Dermis blood vessel endothelial cell (primary cell): ENCODE measurements at places on chromosomes 1 and 21. TPM values are rescaled to one million over a fixed set of nuclear protein-coding genes. Genes with fewer than 3 reads are reported as not detected.
A peak's percentile ranks its signal among the peaks of the same experiment; 100 is the strongest.

DNA sequence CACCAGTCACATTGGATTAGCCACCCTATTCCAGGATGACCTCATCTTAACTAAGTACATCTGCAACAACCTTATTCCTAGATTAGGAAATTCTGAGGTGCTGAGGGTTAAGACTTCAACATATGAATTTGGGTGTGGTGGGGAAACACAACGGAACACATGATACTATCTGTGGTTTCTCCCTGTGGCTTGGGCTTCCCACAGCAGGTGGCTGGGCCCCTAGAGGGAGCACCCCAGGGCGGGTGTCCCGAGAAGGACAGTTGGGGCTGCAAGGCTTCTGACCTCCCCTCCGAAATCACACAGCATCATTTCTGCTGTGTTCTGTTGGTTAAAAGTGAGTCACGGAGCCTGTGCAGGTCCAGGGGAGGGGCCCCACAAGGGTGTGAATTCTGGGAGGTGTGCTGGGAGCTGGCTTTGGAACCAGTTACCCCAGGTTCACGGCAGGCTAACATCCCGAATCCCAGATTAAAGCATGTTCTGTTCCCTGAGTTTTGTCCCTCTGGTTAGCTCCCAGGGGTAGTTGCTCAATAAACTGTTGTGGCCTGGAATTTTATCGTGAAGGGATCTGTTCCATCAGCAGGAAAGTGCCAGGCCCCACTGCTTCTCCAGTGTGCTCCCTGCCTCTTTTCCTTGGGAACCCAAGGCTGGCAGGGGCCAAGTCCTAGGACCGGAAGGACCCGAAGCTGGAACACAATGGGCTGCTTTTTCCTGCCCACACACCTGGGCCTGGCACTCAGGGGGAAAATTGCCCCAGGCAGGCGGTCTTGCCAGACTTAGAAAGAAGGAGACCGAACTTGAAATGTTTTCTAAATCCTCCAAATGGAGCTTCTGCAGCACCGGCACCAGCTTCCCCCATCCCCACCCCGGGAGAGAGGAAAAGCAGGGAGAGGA, 154.0 kb upstream of the WNT4 start:
- DNase-seq: peak; percentile 11

DNA sequence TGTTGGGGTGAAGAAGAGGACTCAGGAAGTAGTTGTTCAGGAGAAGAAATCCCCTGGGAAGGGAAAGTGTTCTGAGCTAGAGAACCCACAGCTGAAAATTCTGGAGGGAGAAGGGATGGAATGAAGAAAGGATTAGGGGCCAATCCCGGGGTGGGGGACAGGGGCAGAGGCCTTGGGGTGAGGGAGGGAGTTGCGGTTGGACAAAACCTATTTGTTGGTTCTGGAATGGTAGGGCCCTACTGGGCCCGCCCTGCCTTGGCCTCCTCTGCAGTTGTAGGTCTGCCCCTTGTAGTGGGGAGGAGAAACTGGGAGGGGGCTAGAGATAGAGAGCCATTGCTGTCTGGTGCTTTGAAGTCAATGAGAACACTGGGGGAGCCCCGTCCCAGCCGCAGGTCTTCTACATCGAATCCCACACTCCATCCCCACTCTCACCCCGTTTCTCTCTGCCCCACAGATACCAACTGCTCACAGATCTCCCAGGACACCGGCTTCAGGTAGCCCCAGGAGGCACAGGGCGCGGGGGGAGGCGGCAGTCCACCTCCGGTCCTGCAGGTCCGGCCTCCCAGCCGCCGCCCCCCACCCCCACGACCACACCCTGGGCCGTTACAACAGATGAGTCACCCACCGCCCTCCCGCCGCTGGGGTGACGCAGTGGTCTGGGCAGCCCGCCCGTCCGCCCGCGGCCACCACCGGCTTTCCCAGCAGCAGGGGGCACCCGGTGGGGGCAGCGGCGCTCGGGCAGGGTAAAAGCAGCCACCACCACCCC, 1.1 kb downstream of the TAGLN2 start:
- DNase-seq: peak; percentile 95

DNA sequence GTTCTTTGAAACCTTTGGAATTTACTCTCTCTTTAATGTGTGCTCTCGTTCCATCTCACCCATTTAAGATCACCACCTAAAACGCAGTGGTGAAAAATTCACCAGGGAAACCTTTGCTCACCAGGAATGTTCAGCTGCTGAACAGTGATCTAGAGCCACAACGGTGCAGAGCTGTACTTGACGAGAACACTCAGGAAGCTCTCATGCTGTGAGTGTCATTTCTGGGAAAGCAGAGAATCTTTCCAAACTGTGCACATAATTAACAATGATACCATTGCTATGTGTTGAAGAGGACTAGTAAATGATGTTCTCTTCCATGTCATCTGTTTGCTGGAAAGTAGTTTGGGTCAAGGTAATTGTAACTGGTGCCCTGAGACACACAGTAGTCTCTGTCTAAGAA, 117.1 kb downstream of the ZZZ3 start:
- no peak for DNase-seq

DNA sequence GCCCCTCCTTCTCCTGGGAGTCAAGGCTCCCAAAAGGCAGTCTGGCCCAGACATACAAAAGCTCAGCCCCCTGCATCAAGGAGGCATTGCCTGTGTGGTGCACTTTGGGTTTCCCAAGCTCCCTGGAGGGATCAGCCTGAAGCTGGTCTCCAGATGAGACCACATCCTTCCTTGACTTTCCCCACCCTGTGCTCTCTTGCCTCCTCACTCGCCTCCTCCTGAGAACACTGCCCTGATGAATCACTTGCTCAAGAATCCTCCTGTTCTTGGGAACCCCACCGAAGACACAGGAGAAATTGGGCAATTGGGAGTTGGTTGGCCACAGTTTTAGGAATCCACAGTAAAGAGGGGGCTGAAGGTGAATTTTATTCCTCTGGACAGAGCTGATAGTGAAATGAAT, 34.8 kb upstream of the LYST start:
- DNase-seq: no peak

GRCh38 chr1:155951753-155952504, 10.5 kb downstream of the RXFP4 start:
- DNase-seq: no peak

GRCh38 chr1:212794561-212795014, 2.9 kb downstream of the TATDN3 start:
- DNase-seq: peak; percentile 29

DNA sequence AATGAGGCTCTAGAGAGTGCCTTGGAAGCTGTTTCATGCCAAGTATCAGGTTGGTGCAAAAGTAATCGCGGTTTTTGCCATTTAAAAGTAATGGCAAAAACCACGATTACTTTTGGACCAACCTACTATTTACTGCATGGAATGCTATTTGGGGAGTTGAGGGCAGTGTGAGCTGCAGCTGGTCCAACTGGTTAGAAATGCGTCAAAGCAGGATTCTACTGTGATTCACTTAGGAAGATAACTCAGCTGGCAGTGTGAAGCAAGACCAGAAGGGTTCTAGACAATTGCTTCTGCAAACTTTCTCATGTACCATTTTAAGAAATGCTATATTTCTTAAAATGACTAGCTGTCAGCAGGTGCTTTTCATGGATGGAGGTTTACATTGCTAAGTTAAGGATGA, 21.2 kb upstream of the PLA2G2C start:
- no peak for DNase-seq

GRCh38 chr1:23425193-23425494, 596 bp upstream of the TCEA3 start:
- DNase-seq: no peak

GRCh38 chr1:247962911-247963588, 2.0 kb upstream of the OR2AK2 start:
- no peak for DNase-seq

- no peak for DNase-seq
Measured at GRCh38 chr1:167955915-167956314, 19.0 kb upstream of the MPC2 start.

- no peak for DNase-seq
Measured at GRCh38 chr1:109282497-109282951, 421 bp downstream of the PSRC1 start.

DNA sequence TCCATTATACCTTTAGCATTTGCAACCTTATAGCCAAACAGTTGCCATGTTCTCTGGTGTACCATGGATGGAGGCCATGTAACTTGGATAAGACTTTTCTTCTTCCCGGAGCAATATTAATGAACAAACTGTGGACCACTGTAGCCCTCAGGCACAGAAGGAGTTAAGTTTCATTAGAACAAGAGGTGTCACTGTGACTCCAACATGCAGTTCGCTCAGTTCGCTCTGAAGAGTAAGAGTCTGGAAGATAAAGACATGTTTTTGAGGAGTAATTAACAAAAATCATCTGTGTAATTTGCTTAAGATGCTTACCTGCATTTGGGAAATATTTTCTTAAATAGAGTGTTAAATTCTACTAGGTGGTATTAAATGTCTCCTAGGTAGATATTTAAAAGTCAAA, 4.1 kb downstream of the KIF26B start:
- DNase-seq: no peak

GRCh38 chr1:178442925-178443324, 53.8 kb downstream of the CLEC20A start:
- DNase-seq: no peak

GRCh38 chr1:216485042-216485441, 61.8 kb upstream of the USH2A start:
- DNase-seq: no peak

- DNase-seq: peak; percentile 47
Measured at GRCh38 chr1:193143285-193143684, 21.5 kb downstream of the CDC73 start.

DNA sequence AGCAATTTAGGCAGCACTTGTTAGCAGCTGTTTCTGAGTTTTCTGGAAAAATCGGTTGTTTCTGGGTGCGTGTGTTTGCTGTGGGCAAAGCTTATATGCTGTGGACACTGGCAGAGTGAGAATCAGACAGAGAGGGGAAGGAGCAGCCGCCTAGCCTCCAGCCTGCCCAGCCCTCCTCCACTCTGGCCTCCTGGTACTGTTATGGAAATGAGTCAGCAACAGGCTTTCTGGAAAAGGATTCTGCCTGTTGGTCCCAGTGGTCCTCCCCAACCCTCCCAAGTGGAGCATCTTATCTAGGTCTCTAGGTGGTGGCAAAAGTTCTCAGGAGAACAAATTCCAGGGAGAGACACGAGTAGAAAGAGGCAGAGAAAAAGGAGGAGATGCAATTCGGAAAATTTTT, 42.2 kb upstream of the GOLT1A start:
- peak; percentile 11 for DNase-seq

- DNase-seq: no peak
Measured at GRCh38 chr1:3599816-3600215, 11.5 kb downstream of the MEGF6 start.

DNA sequence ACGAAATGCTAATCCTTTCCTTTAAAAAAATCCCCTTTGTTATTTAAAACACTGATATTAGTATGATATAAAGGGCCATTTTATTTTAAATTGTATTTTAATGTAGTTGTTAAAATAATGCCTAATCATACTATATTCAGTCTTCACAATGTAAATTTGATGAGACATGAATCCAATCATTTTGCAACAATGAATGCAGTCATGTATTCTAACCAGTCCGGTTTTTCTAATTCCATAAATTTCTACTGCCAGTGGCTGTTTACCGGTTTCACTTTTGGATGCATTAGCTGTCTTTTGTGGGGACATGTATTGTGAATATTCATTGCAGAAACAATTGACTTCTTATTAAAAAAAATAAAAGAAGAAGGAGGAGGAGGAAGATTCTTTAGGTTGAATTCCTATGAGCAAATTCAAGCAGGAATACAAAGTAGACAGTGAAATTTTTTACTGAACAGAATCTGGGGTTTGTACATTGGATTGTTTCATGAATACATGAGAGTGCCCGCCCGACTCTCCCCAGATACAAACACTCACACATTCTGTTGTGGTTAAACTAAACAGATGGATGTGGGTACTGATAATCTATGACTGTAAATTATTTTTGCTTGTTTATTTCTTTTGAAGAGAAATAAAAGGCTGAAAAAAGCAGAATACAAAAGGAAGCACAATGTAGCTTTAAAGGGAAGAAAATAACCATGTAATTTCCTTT, 624.8 kb upstream of the PTBP2 start:
- DNase-seq: no peak

- peak; percentile 82 for DNase-seq
Measured at GRCh38 chr21:26169061-26169610, 1.4 kb downstream of the APP start.

- no peak for DNase-seq
Measured at GRCh38 chr1:21337010-21337437, 46.8 kb upstream of the ECE1 start.

- peak; percentile 26 for DNase-seq
Measured at GRCh38 chr1:93591676-93592550, 89.7 kb downstream of the BCAR3 start.

DNA sequence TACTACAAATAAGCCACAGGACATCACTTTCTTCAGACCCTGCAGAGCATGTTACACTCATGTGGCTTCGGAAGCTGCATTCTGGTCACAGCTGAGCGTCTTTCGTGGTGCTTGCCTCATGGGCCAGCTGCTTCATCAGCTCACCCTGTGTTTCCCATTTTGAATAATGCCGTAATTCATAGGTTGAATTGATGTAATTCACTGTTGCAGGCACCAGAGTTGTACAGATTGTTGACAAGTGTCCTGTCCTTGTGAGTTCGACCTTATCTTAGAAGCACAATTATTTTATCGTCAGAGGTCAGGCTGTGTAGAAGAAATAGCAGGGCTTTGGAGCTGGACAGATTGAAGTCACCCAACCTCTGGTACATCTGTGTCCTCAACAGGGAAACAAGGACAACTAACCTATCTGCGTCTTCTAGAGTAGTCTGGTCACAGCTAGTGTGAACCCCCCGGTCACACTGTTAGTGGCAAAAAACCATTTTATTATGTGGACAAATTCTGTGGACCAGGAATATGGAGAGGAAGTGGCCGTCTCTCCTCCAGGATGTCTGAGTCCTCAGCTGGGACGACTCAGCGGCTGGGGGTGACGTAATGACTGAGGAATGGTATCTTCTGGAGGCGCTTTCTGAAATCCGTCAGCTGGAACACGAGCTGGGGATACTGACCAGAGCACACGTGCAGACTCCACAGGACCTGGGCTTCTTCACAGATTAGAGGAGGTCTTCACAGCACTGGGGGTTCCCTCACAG, 17.8 kb downstream of the PKNOX1 start:
- peak; percentile 85 for DNase-seq

GRCh38 chr1:26410706-26411623, at the start of gene LIN28A:
Gene LIN28A (plus strand): TSS chr1:26410817. CDS start chr1:26410892, 75 bp downstream.
- DNase-seq: no peak

Gene LCE3E
- total RNA-seq: not detected in 2 replicates

Gene CASP9
- total RNA-seq: 5.5 and 11.9 TPM in 2 replicates

Gene CR1L
- total RNA-seq: 0.14 TPM in 1 of 2 replicates, not detected in the other

Gene FAM43B
- not detected in 2 replicates for total RNA-seq

Gene TTC34
- under 0.01 and 0.05 TPM in 2 replicates for total RNA-seq

Gene FAM3B
- total RNA-seq: not detected in 2 replicates

Gene HSPA6
- total RNA-seq: 0.17 and 0.42 TPM in 2 replicates

Gene HTR6
- not detected in 2 replicates for total RNA-seq

Gene PAPPA2
- total RNA-seq: under 0.01 and 0.05 TPM in 2 replicates

Gene SLC44A5
- total RNA-seq: 1.7 TPM in 2 replicates

Gene OR14K1
- not detected in 2 replicates for total RNA-seq

Gene CRYAA
- not detected in 2 replicates for total RNA-seq
